ENCODE measurements at places on chromosomes 6 and 20.

- no peak for DNase-seq
Observed at GRCh38 chr6:64294034-64294433, 658.4 kb downstream of the PHF3 start.

DNA sequence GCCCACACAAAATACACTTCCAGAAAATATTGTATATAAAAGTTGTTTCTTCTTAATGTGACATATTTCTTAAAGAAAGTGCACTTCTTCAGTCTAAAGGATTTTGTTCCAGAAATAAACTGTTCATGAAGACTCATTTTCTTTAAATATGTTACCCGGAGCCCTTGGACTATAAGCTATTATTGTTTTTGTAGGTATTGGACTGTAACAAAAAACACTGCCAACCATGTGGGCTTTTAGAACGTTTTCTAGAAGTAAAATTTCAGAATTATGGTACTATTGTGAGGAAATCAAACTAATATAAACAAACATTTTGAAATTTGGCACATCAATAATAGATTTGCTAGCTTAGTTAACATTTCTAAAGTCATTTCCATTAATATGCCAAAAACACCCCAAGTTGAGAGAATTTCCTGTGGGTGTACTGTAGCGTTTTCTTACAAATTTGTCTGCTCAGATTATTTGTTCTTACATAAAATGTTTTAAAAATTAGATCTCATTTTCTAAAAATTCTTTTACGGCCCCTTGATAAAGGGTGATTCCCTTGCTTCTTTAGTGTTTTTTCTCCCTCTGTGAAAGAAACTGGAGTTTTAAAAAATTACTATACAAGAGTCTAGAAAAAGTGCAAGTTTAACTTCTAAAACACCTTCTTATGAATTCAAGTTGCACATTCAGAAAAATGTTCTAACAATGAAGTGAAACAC is 3.4 kb downstream of the NKX2-4 start:
- DNase-seq: no peak

GRCh38 chr6:34347303-34347702 is 45.2 kb downstream of the NUDT3 start:
- DNase-seq: no peak

GRCh38 chr6:167644412-167645132 is 182.1 kb upstream of the AFDN start:
- no peak for DNase-seq

GRCh38 chr20:59421089-59421488 is 120.7 kb downstream of the EDN3 start:
- DNase-seq: no peak

DNA sequence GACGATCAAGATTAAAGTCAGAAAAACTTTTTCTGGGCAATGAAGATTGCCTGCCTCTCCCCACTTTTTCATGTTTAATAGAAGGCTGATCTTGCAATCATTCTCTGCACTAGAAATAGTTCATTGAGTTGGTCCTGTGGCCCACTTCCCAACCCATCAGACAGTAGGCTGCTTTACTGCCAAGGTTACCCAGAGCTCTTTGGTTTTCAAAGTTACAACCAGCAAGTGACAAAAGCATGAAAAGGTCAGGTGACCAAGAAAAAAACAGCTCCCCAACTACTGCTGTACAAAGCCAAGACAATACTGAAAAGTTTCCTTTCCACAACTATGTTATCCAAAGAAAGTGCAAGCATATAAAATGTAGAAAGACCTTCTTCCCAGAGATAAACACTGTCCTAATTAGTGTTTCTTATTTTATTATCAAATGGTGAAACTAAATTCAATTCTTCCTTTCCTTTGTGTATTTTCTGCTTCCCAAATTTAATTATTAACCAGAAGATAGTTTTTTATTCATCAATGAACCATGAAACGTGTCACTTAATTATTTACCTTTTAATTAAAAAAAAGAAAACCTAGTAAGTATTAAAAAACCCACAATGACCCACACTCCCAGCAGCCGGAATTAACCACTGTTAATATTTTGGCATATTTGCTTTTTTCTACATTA is 16.6 kb downstream of the DNAAF9 start:
- DNase-seq: no peak

DNA sequence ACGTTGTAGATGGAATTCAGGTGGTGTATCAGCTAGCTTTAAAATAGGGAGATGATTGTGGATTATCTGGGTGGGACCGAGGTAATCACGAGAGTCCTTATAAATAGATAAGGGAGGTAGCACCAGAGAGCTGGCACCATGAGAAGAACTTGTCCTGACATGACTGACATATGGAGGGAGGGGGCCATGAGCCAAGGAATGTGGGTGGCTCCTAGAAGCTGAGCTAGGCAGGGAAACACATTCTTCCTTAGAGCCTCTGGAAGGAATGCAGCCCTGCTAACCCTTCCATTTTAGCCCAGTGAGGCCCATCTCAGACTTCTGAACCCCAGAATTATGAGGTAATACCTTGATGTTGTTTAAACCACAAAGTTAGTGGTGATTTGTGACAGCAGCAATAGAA is 321.1 kb upstream of the SULF2 start:
- no peak for DNase-seq

Data from CD4-positive, alpha-beta T cell treated with Interleukin-6 for 4 hours (primary cell).